ENCODE measurements at places on chromosomes 3 and 15.

- DNase-seq = no peak
These were observed 323.3 kb downstream of the DIPK2A start for GRCh38 chr3:144294659-144295538.

GRCh38 chr3:17027318-17027717 is 142.6 kb downstream of the PLCL2 start:
- DNase-seq = no peak

GRCh38 chr15:67569668-67570067 is 27.2 kb downstream of the MAP2K5 start:
- no peak for DNase-seq

DNA sequence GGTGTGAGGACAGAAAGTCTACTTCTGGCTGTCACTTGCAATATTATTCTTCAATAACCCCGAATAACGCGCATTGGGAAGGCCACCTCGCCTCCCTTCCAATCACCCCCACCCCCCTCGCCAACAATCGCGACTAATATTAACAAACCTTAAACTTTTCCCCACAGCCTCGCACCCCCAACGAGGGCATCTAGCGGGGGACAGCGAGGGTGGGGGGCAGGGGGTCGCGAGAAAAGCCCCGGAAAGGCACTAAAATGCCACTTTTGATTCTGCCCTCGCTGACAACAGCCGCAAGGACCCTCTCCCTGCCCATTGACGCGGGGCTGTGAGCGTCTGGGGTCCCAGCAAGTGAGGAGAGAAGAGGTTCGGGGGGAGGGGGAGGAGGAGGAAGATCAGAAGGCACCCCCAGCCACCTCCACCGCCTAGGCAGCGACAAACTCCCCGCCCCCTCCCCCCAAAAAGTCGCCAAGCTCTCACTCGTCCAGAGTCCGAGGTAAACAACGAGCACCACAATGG is 868 bp downstream of the SATB1 start:
- no peak for DNase-seq
